ENCODE measurements at places on chromosomes 6 and 20. TPM values are rescaled to one million over a fixed set of nuclear protein-coding genes. Genes with fewer than 3 reads are reported as not detected.
A peak's percentile ranks its signal among the peaks of the same experiment; 100 is the strongest.

GRCh38 chr6:31922942-31923341 lies 4.6 kb upstream of the C2 start:
- no peak for DNase-seq

DNA sequence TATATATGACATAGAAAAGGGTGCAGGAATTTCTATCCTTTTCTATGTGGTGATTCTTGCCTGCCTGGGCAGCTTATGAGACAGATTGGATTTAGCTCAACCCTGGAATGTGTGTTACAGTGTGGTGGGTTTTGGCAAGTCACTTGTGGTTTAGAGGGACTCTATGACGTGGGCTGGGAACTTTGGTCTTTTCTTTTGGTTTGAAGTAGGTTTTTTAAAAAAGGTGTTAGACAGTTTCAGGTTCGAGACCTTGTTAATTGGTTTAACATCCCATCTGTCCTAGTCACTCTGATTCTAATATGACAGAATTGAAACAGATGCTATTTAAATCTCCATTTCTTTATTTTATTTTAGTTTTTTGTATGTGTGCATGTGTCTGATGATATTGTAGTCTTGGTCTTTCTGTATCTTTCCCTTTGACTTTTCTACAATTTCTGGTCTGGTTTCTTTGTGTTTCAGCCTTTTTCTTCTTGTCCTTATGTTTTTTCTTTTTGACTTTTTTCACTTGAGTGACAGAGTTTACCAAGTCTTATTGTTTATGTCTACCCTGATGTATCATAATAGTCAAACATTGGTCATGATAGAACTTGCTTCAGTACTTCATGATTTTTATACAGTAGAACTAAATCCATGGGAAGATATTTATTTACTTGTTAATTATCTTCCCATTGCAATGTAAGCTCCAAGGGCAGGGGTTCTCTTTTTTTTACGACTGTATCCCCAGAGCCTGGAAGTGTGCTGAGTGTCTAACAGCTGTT lies 174.3 kb downstream of the CDKAL1 start:
- peak; percentile 56 for DNase-seq

DNA sequence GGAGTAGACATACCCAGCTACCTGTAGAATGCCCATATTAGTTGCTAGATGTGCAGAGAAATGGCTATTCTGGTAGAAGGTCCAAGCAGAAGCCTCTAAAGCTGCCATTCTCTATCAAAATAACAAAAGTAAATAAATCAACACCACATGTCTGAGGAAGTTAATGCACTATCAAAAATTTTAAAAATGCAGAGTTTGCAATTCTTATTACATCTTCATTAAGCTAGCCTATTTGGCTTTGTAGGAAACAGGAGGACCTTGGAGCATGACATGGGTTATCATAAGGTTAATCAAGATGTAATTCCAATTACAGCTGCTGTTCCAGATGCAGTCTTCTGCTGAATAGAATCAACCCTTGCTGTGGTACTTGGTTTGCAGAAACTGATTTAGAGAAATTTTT lies 188.4 kb downstream of the TBX18 start:
- no peak for DNase-seq

DNA sequence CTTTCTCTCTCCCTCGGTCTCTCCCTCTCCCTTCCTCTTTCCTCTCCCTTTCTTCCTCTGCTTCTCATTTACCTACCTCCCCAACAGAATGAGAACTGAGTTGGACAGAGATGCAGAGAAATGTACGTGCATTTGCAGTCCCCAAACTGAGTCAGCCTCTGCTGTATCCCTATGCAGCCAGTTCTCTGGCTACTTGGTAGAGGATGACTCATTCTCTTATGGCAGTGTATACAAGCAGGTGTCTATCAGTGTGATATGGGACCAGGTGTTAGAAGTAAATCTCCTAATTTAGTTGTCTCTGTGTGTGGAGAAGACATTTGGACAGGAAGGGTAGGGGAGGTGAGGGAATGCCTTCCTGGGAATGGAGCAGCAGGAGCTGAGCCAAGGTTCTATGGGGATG lies 470.8 kb downstream of the CD109 start:
- DNase-seq: no peak

LHFPL5 gene
- total RNA-seq: 0.17 TPM

GRCh38 chr20:925516-925915 lies 9.4 kb upstream of the ANGPT4 start:
- no peak for DNase-seq

DNA sequence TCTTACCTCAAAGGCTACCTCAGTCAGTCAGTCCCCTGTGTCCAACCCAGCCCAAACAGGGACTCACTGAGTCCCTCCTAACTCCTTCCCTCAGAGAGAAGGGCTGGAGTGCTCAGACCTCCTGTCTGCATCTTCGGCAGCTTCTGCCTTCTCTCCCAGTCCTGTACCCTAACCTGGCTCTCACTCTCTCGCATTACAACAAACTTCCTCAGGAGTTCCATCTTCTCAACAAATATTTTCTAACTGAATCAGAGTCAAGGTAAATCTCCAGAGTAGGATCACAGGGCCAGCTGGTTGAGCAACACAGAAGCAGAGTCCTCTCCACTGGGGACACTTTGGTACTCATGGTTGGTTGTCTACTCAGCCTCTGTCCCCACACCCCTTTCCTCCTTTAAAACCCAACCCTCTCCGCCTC lies 92.3 kb downstream of the MRPL14 start:
- peak; percentile 50 for DNase-seq

DNA sequence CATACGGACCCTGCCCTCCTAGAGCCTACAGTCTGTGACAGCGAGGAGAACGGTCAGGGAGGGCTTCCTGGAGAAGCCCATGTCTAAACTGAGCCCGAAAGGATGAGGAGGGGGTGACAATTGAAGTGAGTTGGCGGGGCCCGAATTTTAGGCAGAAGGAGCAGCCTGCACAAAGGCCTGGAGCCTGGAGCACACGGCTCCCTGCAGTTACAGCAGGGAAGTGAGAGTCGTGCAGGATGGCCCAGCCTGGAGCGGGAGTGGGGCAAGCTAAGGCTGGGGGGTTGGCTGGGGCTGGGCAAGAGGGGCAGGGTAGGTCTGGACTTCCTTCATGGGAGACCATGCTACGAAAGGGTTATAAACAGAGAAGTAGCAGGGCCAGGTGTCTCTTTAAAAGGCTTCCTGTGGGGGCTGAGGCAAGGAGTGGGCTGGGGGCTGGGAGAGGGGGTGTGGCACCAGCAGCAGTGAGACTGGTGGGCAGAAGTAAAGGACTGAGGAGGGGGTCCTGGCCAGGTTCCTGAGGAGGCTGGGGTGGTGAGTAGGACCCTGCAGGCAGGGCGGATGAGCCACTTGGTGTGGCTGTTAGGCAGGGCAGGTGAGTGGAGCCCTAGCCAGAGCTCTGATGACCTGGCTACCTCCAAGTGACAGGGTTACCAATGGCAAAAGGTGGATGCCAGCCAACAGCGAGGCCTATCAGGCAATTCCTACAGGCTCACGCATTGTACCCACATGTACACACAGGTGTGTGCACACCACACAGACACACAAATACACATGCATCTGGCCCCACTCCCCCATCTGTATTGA lies 119.2 kb downstream of the MRPL14 start:
- no peak for DNase-seq

C6orf52 gene
- not detected for total RNA-seq

- DNase-seq: peak; percentile 62
Observed at GRCh38 chr6:111423055-111423633, 59.9 kb downstream of the REV3L start.

RIPPLY2 gene
- total RNA-seq: not detected

PKIB gene
- 0.57 TPM for total RNA-seq

RBBP8NL gene
- total RNA-seq: not detected

- DNase-seq: no peak
Observed at GRCh38 chr6:6783721-6784120, 195.2 kb downstream of the LY86 start.

DCBLD1 gene
- total RNA-seq: 38.6 TPM

DNA sequence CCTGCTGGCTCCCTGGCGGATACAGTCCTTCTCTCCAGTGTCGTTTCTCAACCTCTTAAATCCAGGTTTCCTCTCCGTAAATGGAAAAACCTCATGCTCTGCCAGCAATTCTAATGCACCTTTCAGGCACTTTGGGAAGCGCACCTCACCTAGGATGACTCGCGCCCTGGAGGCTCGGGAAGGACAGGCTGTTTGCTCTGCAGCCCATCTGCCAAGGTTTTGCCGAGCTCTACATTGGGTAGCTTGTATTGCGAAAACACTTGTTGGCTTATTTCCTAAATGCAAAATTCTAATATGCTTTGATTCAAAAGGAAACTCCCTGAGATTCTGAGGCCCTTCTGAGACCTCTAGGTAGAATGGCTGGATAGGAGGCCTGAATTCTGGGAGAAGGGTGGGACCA lies 102.6 kb upstream of the MLN start:
- no peak for DNase-seq

ACSS1 gene
- total RNA-seq: 0.75 TPM

DNA sequence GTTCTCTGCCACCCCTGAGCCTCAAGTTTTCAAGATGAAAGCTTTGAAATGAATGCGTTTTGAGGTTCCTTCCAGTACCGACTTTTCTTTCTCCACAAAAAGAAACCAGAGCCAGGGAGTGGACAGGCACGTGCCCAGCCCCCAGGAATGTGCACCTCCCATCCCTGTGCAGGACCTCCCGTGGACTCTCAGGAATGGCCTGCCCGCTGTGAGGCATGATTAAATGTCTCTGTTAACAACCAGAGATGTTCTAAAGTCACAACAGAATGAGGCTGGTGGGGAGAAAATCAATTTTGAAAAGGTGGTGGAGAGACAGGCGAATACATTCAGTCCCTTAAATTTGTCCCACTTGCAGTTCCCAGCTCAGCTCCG lies 1.5 kb downstream of the TGM3 start:
- DNase-seq: no peak

- DNase-seq: peak; percentile 69
Observed at GRCh38 chr20:58169450-58169849, 59.0 kb downstream of the ANKRD60 start.

DNA sequence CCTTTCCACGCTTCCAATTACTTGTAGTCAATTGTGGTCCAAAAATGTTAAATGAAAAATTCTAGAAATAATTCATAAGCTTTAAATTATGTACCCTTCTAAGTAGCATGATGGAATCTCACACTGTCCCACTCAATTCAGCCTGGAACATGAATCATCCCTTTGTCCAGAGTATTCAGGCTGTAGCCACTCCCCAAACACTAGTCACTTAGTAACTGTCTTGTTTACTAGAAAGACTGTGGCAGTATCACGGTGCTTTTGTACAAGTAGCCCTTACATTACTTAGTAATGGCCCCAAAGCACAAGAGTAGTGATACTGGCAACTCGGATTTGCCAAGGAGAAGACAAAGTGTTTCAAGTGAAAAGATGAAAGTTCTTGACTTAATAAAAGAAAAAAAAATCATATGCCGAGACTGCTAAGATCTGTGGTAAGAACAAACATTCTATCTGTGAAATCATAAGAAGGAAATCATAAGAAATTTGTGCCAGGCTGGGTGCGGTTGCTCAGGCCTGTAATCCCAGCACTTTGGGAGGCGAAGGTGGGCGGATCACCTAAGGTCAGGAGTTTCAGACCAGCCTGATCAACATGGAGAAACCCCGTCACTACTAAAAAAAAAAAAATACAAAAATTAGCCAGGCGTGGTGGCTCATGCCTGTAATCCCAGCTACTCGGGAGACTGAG lies 168.5 kb upstream of the SIM1 start:
- DNase-seq: peak; percentile 94

GRCh38 chr6:6865611-6866010 lies 242.2 kb upstream of the RREB1 start:
- DNase-seq: no peak

TRIM27 gene
- total RNA-seq: 64.4 TPM

- DNase-seq: no peak
Observed at GRCh38 chr20:41621421-41621820, 3.2 kb upstream of the CHD6 start.

DNA sequence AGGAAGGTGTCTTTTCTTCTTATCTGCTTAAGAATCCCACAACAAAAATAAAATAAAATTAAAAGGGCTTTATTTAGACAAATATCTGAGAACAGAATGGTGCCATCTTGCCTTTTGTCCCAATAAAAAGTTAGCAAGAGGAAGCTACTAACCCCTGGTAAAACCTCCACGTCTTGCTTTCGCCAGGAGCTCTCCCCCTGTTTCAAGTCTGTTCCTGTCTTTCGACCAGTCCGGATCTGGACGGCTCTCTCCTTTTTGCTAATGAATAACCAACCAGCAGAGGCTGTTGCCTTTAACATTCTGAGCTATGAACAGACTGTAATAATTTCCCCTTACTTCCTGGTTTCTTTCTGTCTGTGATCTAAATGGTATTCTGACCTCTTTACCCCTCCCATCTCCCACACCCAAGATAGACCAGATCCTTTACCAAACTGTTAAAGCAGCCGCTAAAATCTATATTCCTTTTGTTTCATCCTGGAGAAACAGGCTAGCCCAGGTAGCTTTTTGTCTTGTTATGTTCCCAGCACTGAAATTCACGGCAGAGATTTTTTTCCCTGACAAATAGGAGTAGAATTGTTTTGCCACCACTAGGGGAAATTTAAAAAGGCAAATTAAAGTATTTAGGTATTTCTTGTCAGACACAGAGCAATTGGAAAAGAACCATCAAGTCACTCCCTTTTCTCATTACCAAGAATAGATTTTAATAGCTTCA lies at the start of gene FRK:
FRK (minus strand) TSS at position 320 of the 712 bp plus-strand sequence. CDS start 580 bp downstream, outside the sequence.
- DNase-seq: peak; percentile 86

COX4I2 gene
- not detected for total RNA-seq

DNA sequence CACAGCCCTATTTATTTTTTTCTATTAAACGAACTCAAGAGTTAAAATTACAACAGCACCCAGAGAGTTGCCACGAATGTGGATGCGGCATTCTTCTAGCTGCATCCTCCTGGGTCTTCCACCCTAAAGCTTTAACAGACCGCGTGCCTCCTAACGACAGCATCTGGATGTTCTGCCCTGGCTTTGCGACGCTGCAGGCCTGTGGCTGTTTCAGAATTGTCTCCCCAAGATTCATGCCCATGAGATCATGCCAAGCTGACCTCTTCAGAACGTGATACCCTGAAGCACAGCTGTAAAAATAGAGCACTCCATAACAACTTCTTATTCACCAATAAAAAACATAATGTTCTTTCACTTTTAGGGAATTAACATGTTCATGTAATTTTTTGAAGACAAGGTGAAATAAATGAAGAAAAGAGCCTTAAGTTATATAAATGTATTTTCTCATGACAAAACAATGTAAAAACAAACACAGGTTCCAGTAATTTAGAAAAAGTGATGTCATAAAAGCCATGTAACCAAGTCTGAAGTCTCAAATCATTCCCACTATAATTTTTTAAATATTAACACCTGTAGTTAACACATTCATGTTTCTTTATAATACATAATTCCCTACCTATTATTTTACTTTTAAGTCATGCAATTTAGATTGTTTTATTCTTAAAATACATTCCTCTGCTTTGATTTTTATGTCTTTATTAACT lies 26.5 kb downstream of the HIVEP2 start:
- peak; percentile 98 for DNase-seq

DNA sequence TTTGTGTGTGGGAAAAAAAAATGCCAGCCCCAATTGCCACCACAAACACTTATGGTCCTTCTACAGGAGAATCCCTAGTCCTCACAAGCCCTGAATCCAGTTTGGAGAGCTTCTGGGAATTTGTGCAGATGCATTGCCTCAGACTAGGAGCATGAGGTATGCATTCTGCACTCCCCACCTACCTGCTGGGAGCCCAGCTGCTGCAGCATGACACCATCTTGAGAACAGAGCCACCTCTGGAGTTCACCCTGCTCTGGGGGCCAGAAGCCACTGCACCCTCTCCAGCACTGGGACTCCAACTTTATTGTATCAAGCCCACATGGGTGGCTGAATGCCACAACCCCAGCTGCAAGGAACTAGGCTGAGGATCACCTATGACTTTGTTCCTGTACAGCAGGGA lies 568.5 kb upstream of the ID4 start:
- DNase-seq: no peak

All from LHCN-M2 (cell line).